ENCODE measurements at places on chromosomes 4 and X.

GRCh38 chr4:4559596-4559995 lies 17.7 kb upstream of the STX18 start:
- DNase-seq, result no peak

DNA sequence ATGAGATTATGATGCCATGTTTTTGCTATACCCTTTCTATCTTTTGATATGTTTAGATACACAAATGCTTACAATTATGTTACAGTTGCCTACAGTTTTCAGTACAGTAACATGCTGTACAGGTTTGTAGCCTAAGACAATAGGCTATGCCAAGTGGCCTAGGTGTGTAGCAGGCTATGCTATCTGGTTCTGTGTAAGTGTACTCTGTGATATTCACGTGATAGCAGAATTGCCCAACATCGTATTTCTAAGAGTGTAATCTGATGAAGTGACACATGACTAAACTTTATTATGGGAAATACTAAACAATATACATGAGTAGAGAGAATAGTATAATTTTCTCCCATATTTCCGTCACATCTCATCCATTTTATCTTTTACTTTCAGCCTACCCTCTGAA lies 97.0 kb downstream of the CLDN22 start:
- no peak for DNase-seq

- no peak for DNase-seq
Observed at GRCh38 chr4:7985891-7986441, 46.3 kb upstream of the AFAP1 start.

DNA sequence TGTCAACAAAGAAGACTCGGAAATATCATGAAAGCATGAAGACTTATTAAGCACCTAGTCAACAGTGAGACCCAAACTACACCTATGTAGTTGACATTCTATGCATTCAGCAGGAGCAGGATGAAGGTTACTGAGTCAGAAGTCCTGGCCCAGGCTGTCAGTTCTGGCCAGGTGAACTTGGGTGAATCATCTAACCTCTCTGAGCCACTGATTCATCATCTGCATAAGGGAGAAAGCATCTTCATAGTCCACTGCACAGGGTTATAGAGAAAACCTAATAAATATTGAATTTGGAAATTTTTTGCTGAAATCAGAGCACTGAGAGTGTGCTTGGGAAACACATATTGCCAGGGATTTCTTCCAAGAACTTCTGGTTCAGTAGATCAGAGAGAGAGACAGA lies 296.0 kb upstream of the SFRP2 start:
- DNase-seq, result no peak

DNA sequence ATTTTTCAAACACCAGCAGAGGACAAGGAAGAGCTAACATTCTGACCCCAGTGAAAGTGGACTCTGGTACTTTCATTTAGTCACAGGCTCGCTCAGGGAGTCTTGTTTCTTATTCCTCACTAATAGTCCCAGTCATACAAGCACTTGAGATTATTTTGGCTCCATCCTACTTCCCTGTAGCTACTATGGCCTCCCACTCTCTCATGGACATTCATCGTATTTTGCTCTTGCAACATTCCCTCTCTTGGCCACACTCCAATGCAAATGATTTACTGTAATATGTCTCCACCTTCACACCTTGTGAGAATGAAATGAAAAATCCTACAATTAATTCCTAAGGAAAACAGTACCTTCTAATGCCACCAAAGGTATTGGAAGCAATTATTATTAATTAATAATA lies 21.3 kb downstream of the PLRG1 start:
- DNase-seq, result no peak

- no peak for DNase-seq
Observed at GRCh38 chr4:76305971-76306881, at the start of gene STBD1. Gene STBD1 (plus strand): TSS chr4:76306733. CDS start chr4:76306770, 37 bp downstream.

DNA sequence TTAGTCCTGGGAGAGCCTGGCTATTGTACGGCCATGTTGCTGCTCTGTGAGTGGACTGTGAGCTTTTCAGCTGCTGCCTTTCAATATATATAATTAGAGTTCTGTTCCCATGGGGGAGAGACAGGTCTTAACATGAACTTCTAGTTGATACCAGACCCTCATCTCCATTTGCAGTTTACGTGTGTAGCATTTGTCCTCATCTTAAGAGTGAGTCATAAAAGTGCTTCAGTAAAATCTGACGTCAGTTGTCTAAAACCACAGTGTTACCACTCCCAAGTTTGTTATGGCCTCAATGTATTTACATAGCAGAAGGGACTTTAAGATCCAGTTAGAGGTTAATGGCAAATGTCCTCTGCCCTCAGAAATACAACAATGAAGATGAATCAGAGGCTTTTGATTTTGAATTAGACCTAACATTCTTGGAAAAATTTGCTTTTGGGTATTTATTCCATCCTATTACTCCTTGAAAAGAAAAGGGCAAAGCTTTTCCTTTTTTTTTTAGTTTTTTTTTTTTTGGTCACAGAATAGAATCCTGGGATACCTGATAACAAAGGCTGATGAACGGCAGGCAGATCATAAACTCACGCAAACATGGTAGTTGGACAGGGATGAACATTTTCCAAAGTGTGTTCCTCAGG lies 38.6 kb downstream of the PHOX2B start:
- DNase-seq, result no peak

- no peak for DNase-seq
Observed at GRCh38 chrX:80317646-80318045, 102.6 kb upstream of the TENT5D start.

GRCh38 chr4:128279624-128280225 lies 7.9 kb downstream of the PGRMC2 start:
- no peak for DNase-seq
